ENCODE measurements at places on chromosomes 7 and 10.

- DNase-seq: peak; percentile 16
These were observed 31.8 kb upstream of the ELFN1 start for GRCh38 chr7:1638215-1638661.

DNA sequence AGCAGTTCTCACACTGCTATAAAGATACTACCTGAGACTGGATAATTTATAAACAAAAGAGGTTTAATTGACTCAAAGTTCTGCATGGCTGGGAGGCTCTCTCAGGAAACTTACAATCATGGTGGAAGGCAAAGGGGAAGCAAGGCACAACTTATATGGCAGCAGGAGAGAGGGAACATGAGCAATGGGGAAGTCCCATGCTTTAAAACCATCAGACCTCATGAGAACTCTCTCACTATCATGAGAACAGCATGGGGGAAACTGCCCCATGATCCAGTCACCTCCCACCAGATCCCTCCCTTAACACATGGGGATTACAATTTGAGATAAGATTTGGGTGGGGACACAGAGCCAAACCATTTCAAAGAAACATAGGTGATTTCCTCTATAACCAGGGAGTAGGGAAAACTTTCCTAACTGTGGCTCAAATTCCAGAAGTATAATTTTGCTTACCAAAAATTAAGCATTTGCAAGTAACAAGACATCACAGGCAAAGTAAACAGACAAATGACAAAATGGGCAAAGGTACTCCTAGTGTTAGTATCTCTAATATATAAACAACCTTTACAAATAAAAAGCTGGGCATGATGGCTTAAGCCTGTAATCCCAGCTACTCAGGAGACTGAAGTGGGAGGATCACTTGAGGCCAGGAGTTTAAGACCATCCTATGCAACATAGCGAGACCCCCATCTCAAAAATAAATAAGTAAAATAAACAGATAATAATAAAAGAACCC is 88.0 kb downstream of the KBTBD2 start:
- no peak for DNase-seq

- no peak for DNase-seq
These were observed 401.6 kb downstream of the MAGI2 start for GRCh38 chr7:79051915-79052314.

- DNase-seq: no peak
These were observed 342.9 kb downstream of the TNS3 start for GRCh38 chr7:47239034-47239433.

- DNase-seq: no peak
These were observed 483.8 kb downstream of the TFEC start for GRCh38 chr7:115546790-115547189.

DNA sequence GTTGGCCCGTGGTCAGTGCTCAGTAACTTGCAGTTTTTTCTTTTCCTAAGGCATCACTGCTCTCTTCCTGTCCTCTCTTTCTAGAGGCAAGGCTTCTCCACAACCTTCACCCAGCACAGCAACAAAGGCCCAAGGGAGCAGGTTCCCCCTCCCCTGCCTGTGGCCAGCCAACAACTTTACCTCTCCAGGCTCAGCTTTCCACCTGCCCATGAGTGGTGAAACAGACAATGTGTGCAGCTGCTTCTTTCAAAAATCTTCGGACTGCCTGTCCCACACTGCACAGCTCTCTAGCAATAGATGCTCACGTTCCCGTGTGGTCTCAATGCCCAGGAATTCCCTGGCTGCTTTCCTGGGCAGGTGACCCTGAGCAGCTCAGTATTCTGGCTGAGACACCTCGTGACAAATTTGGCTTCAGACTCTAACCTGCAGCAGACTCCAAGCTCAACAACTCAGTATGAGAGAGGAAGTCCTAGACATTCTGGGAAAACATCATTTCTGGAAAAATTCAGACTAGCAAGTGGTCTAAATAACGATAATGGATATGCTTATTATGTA is 28.9 kb upstream of the TMEM72 start:
- DNase-seq: no peak

GRCh38 chr7:47474937-47475879 is 106.7 kb downstream of the TNS3 start:
- no peak for DNase-seq

DNA sequence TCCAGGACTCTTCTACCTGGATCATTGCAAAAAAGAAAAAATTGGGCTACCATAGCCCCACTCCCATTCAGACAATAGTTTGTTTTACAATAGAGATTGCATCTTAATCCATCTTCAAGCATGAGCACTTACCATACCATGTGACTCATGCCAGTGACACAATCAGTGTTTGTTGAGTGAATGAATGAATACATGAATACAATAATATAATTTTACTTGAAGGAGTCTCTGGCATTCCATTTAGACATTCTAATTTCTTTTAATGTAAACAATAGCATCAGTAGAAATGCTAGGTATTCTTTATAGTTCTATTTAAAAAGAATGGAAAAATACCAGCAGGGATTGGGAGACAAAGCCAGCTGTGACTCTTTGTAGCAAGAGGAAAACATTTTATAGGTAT is 141.6 kb upstream of the AKR1E2 start:
- no peak for DNase-seq

GRCh38 chr10:133384071-133384470 is 5.0 kb downstream of the PAOX start:
- no peak for DNase-seq

DNA sequence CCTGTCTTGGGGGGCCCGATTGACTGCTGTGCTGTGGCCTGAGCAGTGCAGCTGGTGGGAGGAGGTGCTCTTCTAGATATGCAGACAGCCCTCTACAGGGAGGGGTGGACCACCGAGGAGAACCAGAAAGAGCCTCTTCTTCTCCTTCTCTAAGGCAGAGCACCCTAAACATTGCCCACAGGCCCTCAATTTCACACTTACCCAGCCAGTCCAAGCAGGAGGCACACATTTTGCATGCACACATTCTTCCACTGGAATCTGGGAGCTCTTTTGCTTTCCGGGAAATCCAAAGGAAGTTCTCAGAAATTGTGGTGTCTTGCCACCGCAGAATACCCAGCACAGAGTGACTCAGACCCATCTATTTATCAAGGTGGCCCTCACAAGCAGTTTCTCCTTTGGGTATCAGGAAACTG is 45.8 kb downstream of the EEPD1 start:
- DNase-seq: no peak

DNA sequence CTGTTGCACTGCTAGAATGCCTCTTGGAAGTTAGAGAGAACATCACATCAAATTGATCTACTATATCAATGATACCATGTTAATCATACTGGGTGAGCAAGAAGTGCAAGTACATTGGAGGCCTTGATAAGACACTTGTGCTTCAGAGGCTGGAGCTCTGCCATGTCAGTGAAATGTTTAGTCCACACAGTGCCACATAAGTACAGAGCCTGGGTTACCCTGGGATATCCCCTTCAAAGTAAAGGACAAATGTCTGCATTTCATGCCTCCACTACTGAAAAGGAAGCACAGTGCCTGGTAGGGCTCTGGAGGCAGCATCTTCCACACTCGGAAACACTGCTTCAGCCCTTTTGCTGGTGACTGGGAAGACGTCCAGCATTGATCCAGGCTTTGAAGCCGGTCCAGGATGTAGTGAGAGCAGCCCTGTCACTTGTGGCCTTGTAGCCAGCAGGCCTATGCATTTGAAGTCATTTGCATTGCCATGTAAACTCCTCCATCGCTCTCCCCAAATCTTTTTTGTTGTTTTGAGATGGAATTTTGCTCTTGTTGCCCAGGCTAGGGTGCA is 15.7 kb upstream of the STN1 start:
- DNase-seq: no peak

DNA sequence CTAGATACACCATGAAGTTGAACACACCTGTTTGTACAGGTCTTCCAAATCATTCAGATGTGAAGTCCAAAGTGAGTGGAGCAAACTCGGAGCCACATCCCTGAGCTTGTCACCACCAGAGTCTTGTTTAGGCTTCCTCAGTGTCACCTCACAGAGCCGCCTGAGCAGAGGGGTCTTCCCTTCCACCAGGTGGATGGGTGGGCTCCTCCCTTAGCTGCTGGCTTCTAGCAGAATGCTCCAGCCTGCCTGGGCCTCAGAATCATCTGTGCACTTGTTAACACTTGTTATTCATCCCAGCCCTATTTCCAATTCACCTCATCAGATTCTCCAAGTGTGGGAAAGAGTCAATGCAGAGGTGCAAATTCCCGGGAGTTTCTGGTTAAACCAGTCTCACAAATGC is 32.5 kb downstream of the C10orf71 start:
- no peak for DNase-seq

DNA sequence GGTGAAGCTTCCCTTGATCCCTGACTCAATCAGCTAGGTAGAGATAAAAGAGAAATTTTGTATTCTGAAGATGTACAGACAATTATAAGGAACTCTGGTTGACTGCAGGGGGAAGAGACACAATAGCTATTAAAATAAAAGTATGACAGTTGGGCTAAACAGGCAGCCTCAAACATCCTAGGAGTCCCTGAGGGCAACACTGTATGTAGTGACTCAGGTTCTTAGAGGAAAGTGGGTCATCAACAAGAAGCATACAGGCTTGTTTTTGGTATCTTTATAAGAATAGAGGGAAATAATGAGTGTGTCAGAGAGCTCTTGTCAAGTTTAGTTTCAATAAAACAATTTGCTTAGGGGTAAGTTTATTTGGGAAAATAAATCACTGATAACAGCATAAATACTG is 150.3 kb downstream of the AUTS2 start:
- DNase-seq: no peak

DNA sequence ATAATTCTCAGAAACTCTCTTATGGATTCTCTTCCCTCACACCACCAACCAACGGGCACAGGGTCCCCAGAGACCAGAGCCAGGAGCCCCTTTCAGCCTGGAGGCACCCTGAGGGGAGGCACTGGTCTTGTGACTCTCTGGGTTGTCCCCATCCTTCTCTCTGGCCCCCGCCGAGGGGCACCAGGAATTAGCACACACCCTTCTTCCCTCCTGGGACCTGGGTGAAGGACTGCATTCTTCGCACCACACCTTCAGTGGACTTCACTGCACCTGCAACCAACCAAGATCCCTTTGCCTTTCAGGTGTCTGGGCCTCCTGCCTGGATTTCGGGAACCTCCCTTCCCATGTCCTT is 22.1 kb downstream of the PLAC9 start:
- no peak for DNase-seq

GRCh38 chr7:14960721-14961120 is 58.2 kb upstream of the DGKB start:
- DNase-seq: no peak

- DNase-seq: no peak
These were observed 66.0 kb upstream of the FGL2 start for GRCh38 chr7:77265666-77266065.

DNA sequence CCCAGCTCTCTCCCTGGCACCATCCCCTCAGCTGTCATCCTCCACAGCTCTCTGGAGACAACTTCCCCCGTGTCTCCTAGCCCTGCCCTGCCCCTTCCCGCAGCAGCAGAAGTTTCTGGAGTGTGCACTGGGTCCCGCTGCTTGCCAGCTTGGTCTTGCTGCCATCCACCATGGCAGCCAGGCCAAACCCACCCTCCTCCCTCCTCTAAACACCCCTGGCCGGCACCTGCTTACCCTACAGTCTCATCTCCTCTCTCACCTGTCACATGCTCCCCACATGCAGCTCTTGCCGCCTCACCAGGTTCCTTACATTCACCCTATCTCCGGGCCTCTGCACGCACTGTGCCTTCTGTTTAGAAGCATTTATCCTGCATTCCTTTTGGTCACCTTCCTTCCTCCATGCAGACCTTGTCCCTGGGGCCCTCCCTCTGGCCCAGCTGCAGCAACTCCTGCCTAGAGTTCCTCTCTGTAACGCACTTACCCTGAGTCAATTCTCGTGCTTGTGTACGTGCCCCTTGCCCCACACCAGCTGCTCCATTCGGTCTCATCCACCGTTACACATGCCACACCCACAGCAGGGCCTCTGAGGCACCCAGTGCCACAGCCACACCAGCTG is 93.9 kb upstream of the RET start:
- no peak for DNase-seq

DNA sequence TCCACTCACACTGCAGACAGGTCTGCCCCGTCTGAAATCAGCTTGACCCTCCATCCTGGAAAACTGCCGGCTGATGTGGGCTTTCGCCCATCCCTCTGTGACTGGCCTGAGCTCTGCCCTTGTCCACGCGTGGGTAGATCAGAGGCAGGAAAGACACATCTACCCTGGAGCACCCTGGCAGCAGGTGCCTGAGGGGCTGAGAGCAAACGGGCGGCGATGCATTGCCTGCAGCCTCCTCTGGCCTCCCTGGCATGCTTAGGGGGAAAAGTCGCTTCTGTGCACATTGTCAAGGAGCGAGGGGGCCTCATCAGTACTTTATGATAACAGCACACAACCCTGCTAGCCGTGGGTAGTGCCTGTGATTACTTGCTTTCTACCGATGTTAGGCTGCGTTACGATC is 109.4 kb downstream of the ADARB2 start:
- no peak for DNase-seq

GRCh38 chr10:77320971-77321471 is 316.6 kb downstream of the KCNMA1 start:
- DNase-seq: no peak

GRCh38 chr10:77773631-77774426 is 136.2 kb upstream of the KCNMA1 start:
- no peak for DNase-seq

GRCh38 chr10:5809527-5810154 is 3.6 kb downstream of the GDI2 start:
- no peak for DNase-seq

GRCh38 chr10:60299961-60300883 is 89.5 kb downstream of the ANK3 start:
- no peak for DNase-seq

- DNase-seq: no peak
These were observed 83.2 kb upstream of the SGCE start for GRCh38 chr7:94739180-94739579.

DNA sequence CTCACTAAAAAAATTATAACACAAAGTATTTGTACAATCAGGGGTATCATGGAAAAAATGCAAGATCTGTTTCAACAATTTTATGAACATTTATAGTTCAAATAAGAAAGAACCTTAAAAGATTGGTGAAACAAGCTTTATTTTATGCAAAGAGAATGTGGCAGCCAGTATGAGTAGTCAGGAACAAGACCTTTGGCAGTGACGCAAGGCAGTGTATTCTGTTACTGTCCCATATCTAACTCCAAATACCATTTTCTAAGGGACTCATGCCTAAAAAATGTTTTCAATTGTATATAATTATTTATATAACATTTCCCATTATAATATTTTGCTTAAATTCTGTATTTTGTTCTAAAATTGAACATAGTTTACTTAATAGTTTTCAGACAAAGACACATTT is 19.1 kb upstream of the FAM53B start:
- DNase-seq: no peak

DNA sequence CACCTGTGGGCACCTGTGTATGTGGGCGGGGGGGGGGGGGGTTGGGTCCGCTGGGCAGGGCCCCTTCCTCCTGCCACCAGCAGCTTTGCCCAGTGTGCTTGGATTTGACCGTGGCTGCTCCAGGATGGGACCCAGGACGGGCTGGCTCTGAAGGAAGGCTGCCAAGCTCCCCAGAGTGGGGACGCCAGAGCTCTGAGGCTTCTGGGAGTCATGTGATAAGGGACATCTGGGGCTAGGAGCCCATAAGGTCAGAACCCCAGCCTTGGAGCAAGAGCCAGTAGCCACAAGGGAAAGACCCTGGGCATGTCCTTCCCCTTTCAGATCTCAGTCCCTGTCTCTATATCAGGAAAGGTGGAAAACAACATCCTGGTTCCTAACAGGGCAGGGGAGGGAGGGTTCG is 21.8 kb upstream of the AMZ1 start:
- no peak for DNase-seq

GRCh38 chr10:86017841-86018734 is 348.5 kb downstream of the GRID1 start:
- DNase-seq: no peak

- no peak for DNase-seq
These were observed 5.8 kb downstream of the ZNF212 start for GRCh38 chr7:149245244-149245643.

Data from NCI-H2081 (cell line).